ENCODE measurements at places on chromosomes 13 and 19.

DNA sequence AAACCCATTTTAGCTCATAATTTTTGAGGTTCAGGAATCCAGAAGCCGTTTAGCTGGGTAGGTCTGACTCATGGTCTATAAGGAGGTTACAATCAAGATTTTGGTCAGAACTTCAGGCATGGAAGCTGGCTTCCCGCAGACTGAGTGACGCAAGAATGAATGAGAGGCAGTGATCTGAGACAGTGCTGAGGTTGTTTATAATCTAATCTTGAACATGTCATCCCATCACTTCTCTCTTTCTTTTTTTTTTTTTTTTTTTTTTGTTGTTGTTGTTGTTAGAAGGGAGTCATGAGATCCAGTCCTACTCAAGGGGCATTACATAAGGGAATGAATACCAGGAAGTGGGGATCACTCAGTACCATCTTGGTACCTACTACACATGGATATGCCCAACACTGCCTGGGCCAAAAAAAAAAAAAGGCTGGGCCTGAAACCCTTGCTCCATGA lies 217.4 kb downstream of the DLEU7 start:
- no peak for DNase-seq

- no peak for DNase-seq
Observed at GRCh38 chr13:99698010-99698815, 196.9 kb downstream of the TM9SF2 start.

DNA sequence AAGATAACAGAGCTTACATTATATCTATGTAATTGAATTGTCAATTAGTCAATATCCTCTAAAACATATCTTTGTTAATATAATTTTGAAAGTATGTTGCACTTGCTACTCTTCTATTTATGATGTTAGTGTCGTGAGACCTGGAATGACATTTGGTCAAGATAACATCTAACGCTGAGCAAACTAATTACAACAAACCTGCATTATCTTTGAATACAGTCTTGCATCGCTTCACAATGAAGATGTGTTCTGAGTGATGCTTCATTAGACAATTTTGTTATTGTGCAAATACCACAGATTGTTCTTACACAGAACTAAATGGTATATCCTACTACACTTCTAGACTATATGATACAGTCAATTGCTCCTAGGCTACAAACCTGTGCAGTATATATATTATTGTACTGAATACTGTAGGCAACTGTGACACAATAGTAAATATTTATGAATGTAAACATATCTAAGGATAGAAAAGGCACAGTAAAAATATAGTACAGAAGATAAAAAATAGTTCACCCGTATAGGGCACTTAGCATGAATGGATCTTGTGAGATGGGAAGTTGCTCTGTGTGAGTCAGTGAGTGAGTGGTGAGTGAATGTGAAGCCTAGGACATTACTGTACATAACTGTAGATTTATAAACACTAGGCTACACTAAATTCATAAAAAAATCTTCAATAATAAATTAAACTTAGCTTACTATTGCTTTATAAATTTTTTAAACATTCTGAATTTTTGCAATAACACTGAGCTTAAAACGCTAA lies 1773.8 kb downstream of the PCDH9 start:
- DNase-seq, result no peak

GRCh38 chr13:79490824-79491223 lies 9.9 kb downstream of the NDFIP2 start:
- DNase-seq, result no peak

DNA sequence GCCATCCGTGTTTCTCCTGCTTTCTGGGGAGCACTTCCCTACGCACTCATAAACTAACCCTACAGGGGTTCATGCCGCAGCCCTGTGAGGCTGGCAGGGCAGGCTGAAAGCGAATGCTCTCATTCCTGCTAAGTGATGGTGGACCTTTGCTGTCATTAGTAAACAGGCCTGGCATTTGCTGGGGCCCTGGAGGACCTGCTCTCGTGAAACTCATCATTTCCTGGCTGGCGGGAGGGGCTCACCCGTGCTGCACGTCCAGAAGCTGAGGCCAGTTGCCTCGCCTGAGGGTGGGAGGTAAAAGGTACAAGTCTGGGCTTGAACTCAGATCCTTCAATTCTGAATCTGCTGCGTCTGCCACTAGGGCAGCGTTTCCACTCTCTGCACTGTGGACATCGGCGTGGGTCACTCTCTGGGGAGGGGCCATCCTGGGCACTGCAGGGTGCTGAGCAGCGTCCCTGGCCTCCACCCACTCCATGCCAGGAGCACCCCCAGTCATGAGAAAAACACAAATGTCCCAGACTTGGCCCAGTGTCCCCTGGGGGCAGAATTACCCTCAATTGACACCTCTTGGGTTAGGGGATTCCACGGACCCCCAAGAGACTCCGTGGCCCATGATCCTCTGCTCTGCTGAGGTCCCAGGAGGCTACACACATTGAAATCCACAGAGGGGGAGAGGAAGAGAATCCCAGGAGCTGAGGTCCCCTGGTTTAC lies 7.0 kb downstream of the MOB3A start:
- no peak for DNase-seq
